ENCODE measurements at places on chromosomes 12 and 14.

- no peak overlapping the region for H3K4me3 ChIP-seq
- no peaks in the 10 kb centered on the region for H3K27me3 ChIP-seq
- H3K36me3 ChIP-seq: no peaks in the 10 kb centered on the region
- DNase-seq: no peak
- H3K4me1 ChIP-seq: no peaks in the 10 kb centered on the region
Measured at GRCh38 chr14:101233808-101234207, 327.5 kb upstream of the DIO3 start.

DNA sequence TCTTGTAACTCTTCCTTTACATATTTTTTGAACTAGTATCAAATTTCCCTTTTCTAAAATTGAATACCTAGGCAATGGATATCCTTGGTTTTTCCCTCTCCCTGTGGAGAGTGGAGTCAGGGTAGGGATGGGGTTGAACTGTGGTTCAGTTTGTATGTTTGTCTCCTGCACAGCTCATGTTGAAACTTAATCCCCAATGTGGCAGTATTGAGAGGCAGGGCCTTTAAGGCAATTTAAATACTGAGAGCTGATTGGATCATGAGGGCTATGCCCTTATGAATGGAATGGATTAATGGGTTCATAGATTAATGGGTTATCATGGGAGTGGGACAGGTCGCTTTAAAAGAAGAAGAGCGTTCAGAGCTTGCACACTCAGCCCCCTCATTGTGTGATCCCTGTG, 127.2 kb upstream of the RGS6 start:
- no peaks in the 10 kb centered on the region for H3K27me3 ChIP-seq
- H3K27ac ChIP-seq: no peak overlapping the region
- H3K4me1 ChIP-seq: no peaks in the 10 kb centered on the region
- H3K4me3 ChIP-seq: no peak overlapping the region
- DNase-seq: no peak

- no peaks in the 10 kb centered on the region for H3K27me3 ChIP-seq
- H3K4me3 ChIP-seq: no peak overlapping the region
- H3K4me1 ChIP-seq: no peaks in the 10 kb centered on the region
- DNase-seq: no peak
- no peaks in the 10 kb centered on the region for H3K36me3 ChIP-seq
Measured at GRCh38 chr12:130633771-130634170, 82.3 kb downstream of the RIMBP2 start.

GRCh38 chr12:40688085-40688725, 4.0 kb upstream of the CNTN1 start:
- H3K27me3 ChIP-seq: peaks cover 27% of the 10 kb centered on the region
- DNase-seq: no peak
- H3K4me3 ChIP-seq: no peak overlapping the region
- no peak overlapping the region for H3K27ac ChIP-seq
- peaks cover 8% of the 10 kb centered on the region for H3K4me1 ChIP-seq

- no peak overlapping the region for H3K27ac ChIP-seq
- DNase-seq: no peak
- no peaks in the 10 kb centered on the region for H3K27me3 ChIP-seq
- peaks cover 36% of the 10 kb centered on the region for H3K4me1 ChIP-seq
Measured at GRCh38 chr14:69657950-69658355, 46.6 kb downstream of the SUSD6 start.

DNA sequence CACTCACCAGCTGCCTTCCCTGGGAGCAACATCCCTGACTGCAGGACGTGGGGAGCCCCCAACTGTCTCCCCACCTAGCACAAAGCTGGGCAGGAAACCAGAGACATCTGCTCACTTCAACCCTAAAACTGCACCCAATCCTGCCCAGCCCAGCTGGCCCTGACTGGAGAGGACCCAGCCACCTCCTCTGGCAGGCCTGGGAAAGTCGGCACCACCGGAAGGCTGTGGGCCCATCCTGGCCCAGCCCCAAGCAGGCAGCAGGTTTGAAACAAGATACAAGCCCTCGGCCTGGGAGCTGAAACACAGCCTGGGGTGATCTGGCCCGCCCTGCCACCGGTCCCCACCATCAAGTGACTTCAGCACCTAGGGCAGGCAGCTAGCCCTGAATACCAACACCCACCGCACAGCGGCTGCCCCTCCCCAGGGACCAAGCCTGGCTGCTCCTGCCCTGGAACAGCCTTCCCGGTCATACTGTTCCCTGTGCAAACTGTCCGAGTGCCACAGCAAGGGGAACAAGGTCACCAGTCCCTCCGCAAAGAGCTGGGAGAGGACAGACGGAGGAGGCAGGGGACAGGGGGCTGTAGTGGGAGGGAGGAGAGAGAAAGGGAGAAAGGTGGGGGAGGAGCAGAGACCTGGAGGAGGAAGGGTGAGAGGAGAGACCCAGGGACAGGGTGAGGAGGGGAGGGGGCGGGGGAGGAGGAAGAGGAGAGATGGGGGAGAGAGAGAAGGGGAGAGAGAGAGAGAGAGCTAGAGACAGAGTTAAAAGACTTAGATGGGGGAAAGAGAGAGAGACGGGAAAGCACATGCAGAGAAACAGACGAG, 115.7 kb downstream of the RFLNA start:
- H3K4me1 ChIP-seq: no peaks in the 10 kb centered on the region
- no peak overlapping the region for H3K4me3 ChIP-seq
- no peaks in the 10 kb centered on the region for H3K27me3 ChIP-seq
- peaks cover 77% of the 10 kb centered on the region for H3K36me3 ChIP-seq
- no peak for DNase-seq
- H3K27ac ChIP-seq: no peak overlapping the region

Measured in CD14-positive monocyte (primary cell).